PC-9 (cell line): ENCODE measurements at places on chromosomes 12 and 14. TPM values are rescaled to one million over a fixed set of nuclear protein-coding genes. Genes with fewer than 3 reads are reported as not detected.
A peak's percentile ranks its signal among the peaks of the same experiment; 100 is the strongest.

- H3K27ac ChIP-seq = no peak overlapping the region
- no peak overlapping the region for H3K4me3 ChIP-seq
- H3K36me3 ChIP-seq = no peaks in the 10 kb centered on the region
- no peaks in the 10 kb centered on the region for H3K27me3 ChIP-seq
- peaks cover 18% of the 10 kb centered on the region for H3K4me1 ChIP-seq
- no peak for DNase-seq
Observed at GRCh38 chr12:42695490-42695995, 106.0 kb upstream of the PRICKLE1 start.

GRCh38 chr12:49930515-49931288, 19.8 kb upstream of the AQP2 start:
- H3K36me3 ChIP-seq = no peaks in the 10 kb centered on the region
- no peaks in the 10 kb centered on the region for H3K27me3 ChIP-seq
- no peak for DNase-seq
- H3K27ac ChIP-seq = no peak overlapping the region
- H3K4me1 ChIP-seq = peaks cover 11% of the 10 kb centered on the region

The REP15 gene
- total RNA-seq = 0.63 and 1.4 TPM in 2 replicates

GRCh38 chr12:74412606-74413230, 124.9 kb upstream of the ATXN7L3B start:
- H3K36me3 ChIP-seq = no peaks in the 10 kb centered on the region
- no peak overlapping the region for H3K27ac ChIP-seq
- no peak overlapping the region for H3K4me3 ChIP-seq
- no peak for DNase-seq

The CS gene
- total RNA-seq = 203 and 205 TPM in 2 replicates

- DNase-seq = peak; percentile 38
- H3K4me1 ChIP-seq = peaks cover 28% of the 10 kb centered on the region
- H3K27me3 ChIP-seq = no peaks in the 10 kb centered on the region
- no peaks in the 10 kb centered on the region for H3K36me3 ChIP-seq
- peak overlapping the region; percentile 59 for H3K27ac ChIP-seq
Observed at GRCh38 chr12:28611449-28611848, 421.2 kb downstream of the CCDC91 start.

The NGB gene
- not detected in 2 replicates for total RNA-seq

The PNMA1 gene
- 13.6 and 16.8 TPM in 2 replicates for total RNA-seq

DNA sequence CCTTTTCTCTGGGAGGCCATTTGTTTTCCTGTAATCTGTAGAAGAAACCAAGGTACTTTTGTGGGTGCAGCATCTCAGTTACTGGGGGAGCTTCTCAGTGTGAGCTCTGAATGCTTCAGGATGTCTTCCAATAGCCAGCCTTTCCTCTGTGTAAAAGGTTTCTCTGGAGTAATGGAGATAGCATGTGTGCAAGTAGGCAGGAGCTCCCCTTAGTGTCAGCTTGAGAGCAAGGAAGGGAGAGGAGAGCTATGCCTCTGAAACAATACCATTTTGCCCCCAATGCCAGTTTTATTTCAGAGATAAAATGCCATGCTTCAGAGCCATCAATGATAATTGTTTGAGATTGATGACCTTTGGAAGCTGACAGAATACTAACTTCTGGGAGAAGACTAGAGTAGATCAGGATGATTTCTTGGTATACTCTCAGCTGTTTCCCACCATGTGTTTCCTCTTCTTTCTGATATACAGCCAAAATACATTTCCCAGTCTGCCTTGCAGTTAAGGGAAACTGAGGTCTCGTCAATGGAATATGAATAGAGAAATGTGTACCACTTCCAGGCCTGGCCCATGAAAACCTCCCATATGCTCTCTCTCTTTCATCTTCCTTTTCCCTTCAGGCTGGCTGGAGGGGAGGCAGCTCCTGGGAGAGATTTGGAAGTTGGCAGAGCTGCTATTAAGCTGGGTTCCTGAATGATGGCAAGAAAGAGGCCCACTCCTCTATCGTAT, 125.7 kb downstream of the CRADD start:
- H3K36me3 ChIP-seq = no peaks in the 10 kb centered on the region
- no peaks in the 10 kb centered on the region for H3K27me3 ChIP-seq
- no peak for DNase-seq
- H3K4me3 ChIP-seq = no peak overlapping the region

GRCh38 chr12:80320121-80320678, 123.8 kb upstream of the PTPRQ start:
- no peak overlapping the region for H3K27ac ChIP-seq
- H3K4me3 ChIP-seq = no peak overlapping the region
- H3K4me1 ChIP-seq = peaks cover 18% of the 10 kb centered on the region

The GALNT6 gene
- 73.0 and 83.5 TPM in 2 replicates for total RNA-seq

DNA sequence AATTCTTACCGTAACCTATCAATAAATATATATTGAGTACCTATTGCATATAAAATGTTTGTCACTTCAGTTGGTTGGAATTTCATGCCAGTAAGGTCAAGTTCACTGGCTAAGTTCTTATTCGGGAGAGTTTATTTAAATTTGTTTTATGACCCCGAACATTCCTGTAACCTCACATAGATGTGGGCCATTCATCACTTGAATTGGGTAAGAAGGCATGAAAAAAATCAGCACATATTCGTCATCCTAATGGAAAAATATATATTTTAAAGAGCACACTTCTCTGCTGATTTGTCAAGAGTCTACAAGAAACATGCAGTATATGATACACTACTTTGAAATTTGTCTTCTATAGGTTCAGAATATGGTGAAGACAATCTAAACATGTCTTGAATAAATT, 263.4 kb downstream of the CCDC91 start:
- DNase-seq = no peak
- H3K27me3 ChIP-seq = no peaks in the 10 kb centered on the region
- H3K36me3 ChIP-seq = 0 out of 2 replicates have a peak, but pooled peaks cover 4% of the 10 kb centered on the region
- no peak overlapping the region for H3K4me3 ChIP-seq
- no peak overlapping the region for H3K27ac ChIP-seq

The KRT81 gene
- 2.5 and 4.3 TPM in 2 replicates for total RNA-seq

GRCh38 chr12:109203480-109203879, 87.1 kb downstream of the ACACB start:
- no peaks in the 10 kb centered on the region for H3K36me3 ChIP-seq
- DNase-seq = no peak
- no peaks in the 10 kb centered on the region for H3K4me1 ChIP-seq
- no peak overlapping the region for H3K4me3 ChIP-seq
- no peak overlapping the region for H3K27ac ChIP-seq

The RPL6 gene
- 1,421 and 1,543 TPM in 2 replicates for total RNA-seq

DNA sequence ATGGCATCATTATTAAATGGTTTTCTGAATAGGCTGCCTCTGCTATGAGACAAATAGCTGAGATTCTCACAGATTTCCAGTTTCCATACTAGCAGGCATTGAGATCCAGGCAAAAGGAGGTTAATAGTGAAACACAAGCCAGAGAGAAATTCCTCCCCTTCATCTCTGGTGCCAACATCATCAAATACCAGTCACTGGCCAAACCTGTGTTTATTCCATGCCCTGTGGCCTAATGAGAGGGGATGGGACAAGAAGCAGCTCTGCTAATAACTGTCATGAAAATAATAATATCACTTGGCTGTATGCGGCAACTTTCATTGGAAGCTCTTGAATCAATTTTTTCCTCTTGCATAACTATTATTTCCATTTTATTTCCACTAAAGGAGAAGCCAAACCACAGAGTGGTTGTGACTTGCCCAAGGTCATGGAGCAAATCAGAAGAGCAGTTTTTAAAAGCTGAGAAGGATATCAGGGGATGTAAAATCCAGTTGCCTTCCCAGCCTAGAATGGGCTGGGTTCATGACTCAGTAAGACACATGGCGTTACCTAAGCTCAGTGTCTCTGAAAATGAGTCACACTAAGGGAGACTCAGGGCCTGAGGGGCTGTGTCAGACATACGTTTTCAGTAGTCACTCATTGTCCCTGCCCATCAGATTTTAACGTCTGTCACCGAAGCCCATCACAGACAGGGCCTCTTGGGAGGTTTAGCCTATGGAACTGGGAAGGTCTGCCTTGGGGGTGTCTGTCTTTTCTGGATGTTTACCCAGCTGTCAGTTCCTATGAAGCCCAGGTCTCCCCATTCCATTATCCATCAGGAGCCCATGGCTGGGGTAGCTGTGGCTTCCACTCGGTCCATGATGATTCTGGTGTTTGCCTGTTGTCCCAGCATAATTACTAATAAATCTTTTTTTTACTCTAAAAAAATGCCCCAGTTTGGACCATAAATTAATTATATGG, 208.8 kb upstream of the EEA1 start:
- H3K4me1 ChIP-seq = peaks cover 56% of the 10 kb centered on the region
- no peaks in the 10 kb centered on the region for H3K36me3 ChIP-seq
- H3K27me3 ChIP-seq = no peaks in the 10 kb centered on the region
- DNase-seq = peak; percentile 89
- peak overlapping the region; percentile 45 for H3K27ac ChIP-seq

DNA sequence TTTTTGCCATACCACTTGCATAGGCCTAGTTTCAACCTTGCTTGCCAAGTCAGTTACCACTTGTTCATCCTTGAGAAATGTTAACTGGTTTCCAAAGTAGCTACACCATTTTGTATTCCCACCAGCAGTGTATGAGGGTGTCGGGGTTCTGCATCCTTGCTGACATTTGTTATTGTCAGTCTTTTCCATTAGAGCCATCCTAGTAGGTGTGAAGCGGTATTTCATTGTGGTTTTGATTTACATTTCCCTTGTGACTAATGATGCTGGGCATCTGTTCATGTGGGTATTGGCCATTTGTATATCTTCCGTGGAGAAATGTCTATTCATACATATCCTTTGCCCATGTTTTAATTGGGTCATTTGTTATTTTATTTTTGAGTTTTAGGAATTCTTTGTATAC, 27.6 kb upstream of the GALNT16 start:
- H3K27me3 ChIP-seq = no peaks in the 10 kb centered on the region
- DNase-seq = no peak
- H3K4me1 ChIP-seq = no peaks in the 10 kb centered on the region
- no peaks in the 10 kb centered on the region for H3K36me3 ChIP-seq
- H3K27ac ChIP-seq = no peak overlapping the region
- H3K4me3 ChIP-seq = no peak overlapping the region

DNA sequence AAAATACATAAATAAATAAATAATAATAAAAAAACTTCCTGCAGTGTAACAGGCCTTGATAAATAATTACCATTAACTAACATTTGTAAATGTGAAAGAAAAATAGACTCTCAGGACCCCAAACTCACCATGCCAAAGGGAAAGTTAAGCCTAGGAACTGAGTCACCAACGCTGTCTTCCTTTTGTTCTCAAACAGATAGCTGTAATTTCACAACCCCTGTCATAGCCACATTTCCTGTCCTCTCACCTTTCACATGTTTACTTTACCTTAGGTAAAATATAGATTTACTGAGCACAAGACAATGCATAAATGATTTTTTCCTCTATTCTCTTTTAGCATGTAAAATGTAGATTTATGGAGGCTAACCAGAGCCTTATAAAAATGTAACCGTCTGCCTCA, 35.9 kb upstream of the CHST11 start:
- no peaks in the 10 kb centered on the region for H3K27me3 ChIP-seq
- H3K36me3 ChIP-seq = no peaks in the 10 kb centered on the region
- DNase-seq = no peak

GRCh38 chr12:5505116-5505515, 73.2 kb downstream of the NTF3 start:
- H3K27ac ChIP-seq = no peak overlapping the region
- no peak overlapping the region for H3K4me3 ChIP-seq
- DNase-seq = no peak

GRCh38 chr12:110254971-110255540, 26.0 kb upstream of the ATP2A2 start:
- no peaks in the 10 kb centered on the region for H3K36me3 ChIP-seq
- no peak overlapping the region for H3K4me3 ChIP-seq
- H3K27me3 ChIP-seq = no peaks in the 10 kb centered on the region
- H3K4me1 ChIP-seq = peaks cover 8% of the 10 kb centered on the region

The XPOT gene
- 95.6 and 122 TPM in 2 replicates for total RNA-seq

The ACVRL1 gene
- total RNA-seq = not detected in 2 replicates

The PPP2R3C gene
- total RNA-seq = 13.3 and 15.4 TPM in 2 replicates

DNA sequence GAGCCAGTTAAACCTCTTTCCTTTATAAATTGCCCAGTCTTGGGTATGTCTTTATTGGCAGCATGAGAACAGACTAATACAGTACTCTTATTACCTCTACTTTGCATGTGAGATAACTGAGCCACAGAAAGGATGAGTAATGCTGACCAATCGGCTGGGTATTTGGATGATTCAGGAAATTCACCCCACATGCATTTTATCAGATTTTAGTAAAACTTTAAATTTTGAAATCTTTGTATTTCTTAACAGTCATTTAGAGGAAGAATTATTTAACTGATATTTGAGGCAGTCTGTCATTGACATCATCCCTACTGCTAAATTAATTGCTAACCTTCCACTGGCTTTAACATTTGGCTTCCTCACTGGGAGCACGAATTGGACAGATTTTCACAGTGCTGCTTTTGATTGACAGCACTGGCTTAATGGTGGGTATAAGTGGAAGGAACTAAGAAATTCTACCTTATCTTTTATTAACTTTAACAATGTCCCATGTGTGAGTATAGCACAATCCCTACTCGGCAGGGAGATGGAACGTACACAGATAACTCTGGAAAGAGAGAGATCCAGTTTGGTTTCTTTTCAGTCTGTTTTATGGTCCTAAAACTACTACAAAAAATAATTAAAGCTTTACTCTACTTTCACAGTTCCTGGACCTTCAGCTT, 261.0 kb downstream of the DACT1 start:
- no peak overlapping the region for H3K4me3 ChIP-seq
- no peaks in the 10 kb centered on the region for H3K36me3 ChIP-seq
- H3K4me1 ChIP-seq = no peaks in the 10 kb centered on the region
- no peak overlapping the region for H3K27ac ChIP-seq
- DNase-seq = no peak

DNA sequence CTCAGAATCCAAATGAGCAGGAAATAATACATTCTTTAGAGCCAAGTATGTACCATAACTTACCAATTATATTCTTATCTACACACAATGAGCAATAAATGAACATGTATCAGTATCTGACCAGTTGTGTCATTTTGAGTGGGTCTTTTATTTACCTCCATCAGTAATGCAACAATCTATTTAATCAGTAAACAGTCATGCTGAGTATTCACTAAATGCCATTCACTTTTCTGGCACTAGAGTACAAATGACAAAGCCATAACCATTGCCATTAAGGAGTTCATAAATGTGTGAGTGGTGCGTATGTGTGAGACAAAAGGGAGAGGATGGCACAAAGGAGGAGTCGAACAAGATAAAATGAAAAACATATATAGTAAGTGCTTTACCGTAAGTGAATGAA, 1.5 kb upstream of the STRAP start:
- H3K27me3 ChIP-seq = no peaks in the 10 kb centered on the region
- no peak overlapping the region for H3K27ac ChIP-seq
- H3K4me1 ChIP-seq = peaks cover 27% of the 10 kb centered on the region
- no peak for DNase-seq
- H3K36me3 ChIP-seq = 0 out of 2 replicates have a peak, but pooled peaks cover 8% of the 10 kb centered on the region

The TWF1 gene
- 54.5 and 85.9 TPM in 2 replicates for total RNA-seq

The C12orf76 gene
- 29.2 and 29.4 TPM in 2 replicates for total RNA-seq

The BHLHE41 gene
- 30.0 and 57.1 TPM in 2 replicates for total RNA-seq

The ENDOU gene
- total RNA-seq = 0.25 and 0.39 TPM in 2 replicates

The ERBB3 gene
- total RNA-seq = 127 and 145 TPM in 2 replicates

The PNP gene
- 23.5 and 26.9 TPM in 2 replicates for total RNA-seq

The CNTN1 gene
- 0.37 and 0.45 TPM in 2 replicates for total RNA-seq
